ENCODE measurements at places on chromosomes 16 and 17. TPM values are rescaled to one million over a fixed set of nuclear protein-coding genes. Genes with fewer than 3 reads are reported as not detected.

Gene METTL9
- total RNA-seq = 55.2 TPM

Gene CIBAR2
- not detected for total RNA-seq

DNA sequence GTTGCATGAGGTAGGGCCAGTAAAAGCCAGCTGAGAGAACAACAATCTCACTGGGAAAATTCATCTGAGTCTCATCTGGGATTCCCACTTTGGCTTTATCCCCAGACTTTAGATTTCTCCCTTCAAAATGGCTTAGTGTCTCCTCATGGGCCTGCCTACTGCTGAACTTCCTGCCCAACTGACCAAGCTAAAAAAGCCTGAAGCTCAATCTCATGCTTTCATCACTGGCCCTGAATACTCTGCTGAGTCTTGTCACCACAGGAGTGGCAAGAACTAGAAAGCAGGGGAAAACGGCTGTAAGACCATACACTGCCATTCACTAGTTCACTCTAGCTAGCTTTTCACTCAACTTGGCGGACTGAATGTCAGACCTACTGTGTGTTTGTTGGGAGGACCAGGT lies 96.4 kb upstream of the NOG start:
- no peak for DNase-seq

DNA sequence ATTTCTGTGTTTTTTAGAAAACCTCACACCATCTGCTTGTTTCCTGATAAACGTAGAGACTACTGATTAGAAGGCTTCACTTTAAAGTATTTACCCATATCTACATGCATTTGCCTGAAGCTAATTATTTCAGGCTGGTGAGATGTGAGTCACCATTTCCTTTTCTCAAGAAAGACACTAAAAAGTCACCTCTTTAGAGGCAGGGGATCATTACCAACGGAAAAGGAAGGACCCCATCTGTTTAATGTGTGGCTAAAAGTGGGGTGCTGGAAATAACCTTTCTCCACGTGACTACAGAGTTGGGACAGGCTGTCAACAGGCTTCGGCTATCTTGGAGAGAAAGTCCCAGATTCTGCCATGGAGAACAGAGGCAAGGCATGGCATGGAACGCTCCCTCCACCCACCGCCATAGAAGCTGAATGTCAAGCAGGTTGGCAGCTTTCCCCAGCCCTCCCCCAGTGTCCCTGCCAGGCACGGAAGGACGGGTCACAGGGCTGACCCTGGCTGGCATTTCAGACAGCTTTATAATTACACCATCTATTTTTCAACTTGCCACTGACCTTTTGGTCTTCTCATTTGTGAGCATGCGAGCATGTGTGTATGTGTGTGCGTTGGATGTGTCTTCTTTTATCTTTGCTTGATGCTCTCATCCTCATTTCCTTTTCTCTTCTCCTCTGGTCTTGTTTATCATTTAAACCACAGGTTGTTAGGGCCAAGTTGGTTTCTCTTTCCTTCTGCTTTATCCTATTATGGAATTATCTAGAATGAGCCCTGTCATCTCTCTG lies 157.0 kb downstream of the CPPED1 start:
- DNase-seq = no peak

DNA sequence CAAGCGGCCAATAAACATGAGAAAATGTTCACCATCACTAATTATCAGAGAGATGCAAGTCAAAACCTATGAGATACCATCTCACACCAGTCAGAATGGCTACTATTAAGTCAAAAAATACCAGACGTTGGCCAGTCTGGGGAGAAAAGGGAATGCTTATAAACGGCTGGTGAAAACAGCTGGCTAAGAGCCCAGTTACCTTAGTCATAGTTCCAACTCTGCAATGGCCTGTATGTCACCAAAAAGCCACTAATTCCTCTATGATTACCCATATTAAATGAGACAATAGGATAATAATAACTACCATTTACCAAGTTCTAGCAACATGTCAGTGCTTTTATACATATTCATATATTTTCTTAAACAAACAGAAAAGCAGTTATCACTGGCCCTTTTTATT lies 42.9 kb upstream of the CDRT4 start:
- no peak for DNase-seq
